ENCODE measurements at places on chromosomes 3 and 15.

DNA sequence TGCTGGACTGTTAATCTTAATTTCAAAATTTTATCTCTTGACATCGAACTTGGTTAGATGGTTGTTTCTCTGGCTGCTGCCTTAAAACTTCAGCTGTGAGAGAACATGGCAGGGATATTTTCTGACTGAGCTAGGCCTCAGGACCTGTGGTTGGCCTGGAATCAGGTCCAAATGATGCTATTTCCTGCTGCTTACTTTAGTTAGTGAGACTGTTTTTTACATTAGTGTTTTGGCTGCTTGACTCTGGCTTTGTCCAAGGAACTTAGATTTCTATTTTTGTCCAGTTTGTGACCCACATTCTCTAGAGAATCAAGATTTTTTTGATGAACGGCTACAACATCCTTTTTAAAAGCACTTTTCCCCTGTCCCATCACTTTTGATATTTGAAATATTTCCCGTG is 497.9 kb upstream of the SGO1 start:
- no peak for DNase-seq

- DNase-seq: no peak
Measured at GRCh38 chr3:168545591-168545990, 449.9 kb upstream of the GOLIM4 start.

DNA sequence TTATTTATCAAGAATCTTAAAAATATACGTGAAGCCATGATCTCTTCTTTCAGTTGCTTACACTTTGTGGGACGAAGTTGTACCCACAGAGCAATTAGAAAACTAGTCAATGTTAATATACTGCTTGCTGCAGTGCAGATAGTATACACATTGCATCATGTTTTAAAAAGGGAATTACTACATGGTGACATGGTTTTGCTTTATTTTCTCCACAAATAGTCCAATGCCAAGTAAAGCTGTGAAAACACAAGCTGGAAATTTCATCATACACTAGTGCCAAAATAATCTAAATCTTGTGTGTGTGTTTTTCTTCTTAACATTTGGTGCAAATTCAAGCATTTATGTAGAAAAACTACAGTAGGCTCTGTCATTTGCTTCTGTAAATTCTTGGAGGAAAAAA is 233.0 kb downstream of the EPHA3 start:
- DNase-seq: no peak

DNA sequence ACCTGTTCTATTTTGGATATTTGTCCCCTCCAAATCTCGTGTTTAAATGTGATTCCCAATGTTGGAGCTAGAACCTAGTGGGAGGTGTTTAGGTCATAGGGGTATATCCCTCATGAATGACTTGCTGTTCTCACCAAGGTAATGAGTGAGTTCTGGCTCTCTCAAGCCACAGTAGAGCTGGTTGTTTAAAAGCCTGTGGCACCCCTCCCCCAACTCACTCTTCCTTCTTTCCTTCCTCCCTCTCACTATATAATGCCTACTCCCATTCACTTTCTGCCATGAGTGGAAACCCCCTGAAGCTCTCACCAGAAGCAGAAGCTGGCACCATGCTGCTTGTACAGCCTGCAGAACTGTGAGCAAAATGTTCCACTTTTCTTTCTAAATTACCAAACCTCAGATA is 341.1 kb downstream of the SI start:
- no peak for DNase-seq

- no peak for DNase-seq
Measured at GRCh38 chr15:71562251-71562650, 248.1 kb upstream of the NR2E3 start.

Data from NCI-H2081 (cell line).